Muscle of arm (tissue), 14 donors: ENCODE measurements at places on chromosomes 3 and 15.
A peak's percentile ranks its signal among the peaks of the same experiment; 100 is the strongest.

GRCh38 chr3:12139111-12139511 is 19.6 kb downstream of the TIMP4 start:
- DNase-seq: peak; percentile 47

- DNase-seq: no peak
Observed at GRCh38 chr15:49247556-49248110, 77.6 kb downstream of the GALK2 start.

- no peak for DNase-seq
Observed at GRCh38 chr3:38575279-38575843, 74.1 kb downstream of the SCN5A start.

DNA sequence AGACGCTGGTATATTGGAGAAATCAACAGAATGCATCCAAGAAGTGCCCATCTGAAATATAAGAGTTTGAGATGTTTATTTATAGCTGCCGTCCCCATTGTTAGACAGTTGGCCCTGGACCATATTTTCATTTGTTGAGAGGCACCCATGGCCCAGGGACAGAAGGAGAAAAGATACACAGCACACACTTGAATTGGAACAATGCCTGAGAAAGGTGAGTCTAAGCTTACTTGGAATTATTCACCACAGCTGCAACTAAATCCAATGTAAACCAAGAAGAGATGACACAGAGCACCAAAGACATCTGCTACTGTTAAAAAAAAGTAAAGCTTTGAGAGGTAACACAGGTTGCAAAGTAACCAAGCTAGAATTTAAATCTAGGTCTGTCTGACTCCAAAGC is 525.5 kb upstream of the NAALADL2 start:
- DNase-seq: no peak

GRCh38 chr3:50724831-50725230 is 50.1 kb downstream of the DOCK3 start:
- DNase-seq: no peak

DNA sequence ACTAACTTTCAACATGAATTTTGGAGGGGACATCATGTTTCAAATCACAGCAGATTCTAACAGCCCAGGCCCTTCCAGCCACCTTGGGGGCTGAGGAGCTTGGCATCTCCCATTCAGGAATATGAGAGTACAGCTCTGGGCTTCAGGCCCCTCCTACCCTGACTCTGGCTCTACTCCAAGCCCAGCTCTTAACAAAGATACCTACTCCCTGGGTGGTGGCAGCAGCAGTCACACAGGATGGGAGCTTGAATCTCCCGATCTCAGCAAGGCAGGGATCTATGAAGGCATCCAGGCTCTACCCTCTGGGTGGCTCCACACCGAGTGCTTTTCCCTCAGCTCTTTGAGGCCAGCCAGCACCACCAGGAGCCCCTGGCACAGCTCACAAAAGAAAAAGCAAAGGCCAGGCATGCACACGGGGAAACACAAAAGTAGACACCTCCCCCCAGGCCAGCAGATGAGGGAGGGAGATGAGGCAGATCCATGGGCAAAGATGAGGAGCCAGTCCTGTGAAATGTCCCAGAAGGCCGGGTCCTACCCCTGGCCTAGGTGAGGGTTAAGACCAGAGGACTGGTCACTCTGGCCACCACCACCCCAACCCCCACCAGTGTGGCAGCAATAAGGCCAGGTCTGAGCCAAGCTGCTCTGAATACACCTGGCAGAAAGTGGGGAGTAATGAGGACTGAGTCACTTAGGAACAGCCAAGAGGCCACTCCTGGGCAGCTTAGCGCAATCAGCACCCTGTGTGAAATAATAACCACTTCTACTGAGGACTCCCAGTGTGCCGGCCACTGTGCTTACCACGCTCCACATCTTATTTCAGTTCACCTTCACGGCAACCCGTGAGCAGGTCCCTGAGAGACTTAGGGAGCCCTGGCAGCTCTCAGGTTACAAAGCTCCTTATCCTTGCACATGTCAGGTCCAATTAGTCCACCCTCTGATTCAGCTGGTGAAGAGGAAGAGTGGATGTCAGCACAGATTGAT is 24.3 kb downstream of the PLA2G4F start:
- no peak for DNase-seq

- DNase-seq: no peak
Observed at GRCh38 chr3:127221037-127221436, 28.1 kb downstream of the PRR23E start.

GRCh38 chr3:17195856-17196604 is 311.3 kb downstream of the PLCL2 start:
- no peak for DNase-seq

DNA sequence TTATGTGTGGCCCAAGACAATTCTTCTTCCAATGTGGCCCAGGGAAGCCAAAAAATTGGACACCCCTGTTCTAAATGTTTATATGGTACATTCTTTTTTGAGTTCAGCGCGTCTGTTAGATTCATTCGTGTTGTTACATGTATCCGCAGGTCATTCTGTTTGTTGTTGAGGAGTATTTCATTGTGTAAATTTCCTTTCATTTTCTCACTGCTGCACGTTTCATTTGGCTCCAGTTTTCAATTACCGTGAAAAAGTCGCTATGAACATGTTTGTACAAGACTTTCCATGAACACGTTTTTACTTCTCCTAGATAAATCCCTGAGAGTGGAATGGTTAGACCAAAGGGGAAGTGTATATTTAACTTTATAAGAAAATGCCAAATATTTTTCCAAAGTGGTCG is 7.5 kb upstream of the OPA1 start:
- DNase-seq: no peak

GRCh38 chr3:128849911-128850455 is 29.4 kb upstream of the ACAD9 start:
- DNase-seq: no peak

DNA sequence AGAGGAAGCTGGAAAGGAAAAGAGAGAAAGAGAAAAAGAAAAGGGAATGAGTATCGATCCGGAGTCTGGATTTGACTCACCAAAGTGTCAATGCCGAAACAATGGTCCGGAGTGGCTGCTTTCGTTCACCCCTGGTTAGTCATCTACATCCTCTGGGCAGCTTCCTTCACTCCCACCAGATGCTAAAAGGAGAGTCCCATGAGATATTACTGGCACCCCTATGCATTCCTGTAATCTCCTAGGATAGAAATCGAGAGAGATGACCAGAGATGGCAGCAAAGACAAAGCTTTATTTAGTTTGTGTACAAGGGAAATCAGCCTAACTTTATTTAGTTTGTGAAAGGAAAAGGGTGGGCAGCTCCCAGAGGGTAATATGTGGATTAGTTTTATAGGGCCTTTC is 622.2 kb downstream of the ZPLD1 start:
- no peak for DNase-seq
